ENCODE measurements at places on chromosomes 4 and X.

- no peak for DNase-seq
Observed at GRCh38 chr4:188942606-188943005, 803.4 kb downstream of the TRIML1 start.

DNA sequence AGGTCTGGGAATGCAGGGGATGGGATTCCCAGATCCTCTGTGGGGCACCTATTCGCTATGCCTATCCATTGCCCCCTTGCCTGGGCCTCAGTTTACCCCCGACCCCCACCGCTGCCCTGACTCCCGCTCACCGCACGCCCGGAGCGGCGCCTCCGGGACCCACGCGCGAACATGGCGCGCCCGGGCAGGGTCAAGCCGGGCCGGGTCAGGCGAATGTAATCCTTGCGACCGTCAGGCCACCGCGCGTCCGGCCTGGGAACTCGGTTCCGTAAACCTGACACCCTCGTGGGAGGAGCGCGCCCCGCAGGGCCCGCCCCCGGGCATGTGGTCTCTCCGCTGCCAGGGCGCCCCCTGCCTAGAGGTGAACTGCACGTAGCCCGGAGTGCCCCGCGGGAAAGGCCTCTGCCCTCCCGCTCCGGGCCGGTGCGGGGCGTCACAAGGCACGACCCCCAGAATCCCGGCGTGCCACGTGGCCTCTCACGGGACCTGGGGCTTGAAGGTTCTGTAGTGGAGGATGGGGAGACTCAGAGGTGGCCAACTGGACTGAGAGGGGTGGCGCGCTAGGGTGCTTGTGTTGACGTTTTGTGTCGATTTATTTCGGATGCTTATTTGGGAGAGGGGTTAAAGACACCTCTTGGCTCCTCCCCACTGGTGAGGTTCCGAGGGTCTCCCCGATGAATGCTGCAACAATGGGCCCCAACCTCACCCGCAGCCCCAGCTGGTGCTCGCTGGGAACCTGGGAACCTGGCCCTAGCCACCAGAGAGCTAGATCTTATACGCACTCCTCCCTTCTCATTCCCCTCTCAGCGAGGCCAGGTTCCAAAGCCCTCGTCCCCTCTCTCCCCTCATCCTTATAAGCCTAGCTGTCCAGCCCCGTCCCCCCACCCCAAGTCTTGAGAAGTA lies at the start of gene PRICKLE3:
PRICKLE3 (minus strand) TSS at position 249 of the 903 bp plus-strand sequence; CDS start at position 173, 76 bp downstream.
- peak; percentile 32 for DNase-seq

GRCh38 chr4:183722731-183723560 lies 63.9 kb downstream of the TRAPPC11 start:
- peak; percentile 78 for DNase-seq

DNA sequence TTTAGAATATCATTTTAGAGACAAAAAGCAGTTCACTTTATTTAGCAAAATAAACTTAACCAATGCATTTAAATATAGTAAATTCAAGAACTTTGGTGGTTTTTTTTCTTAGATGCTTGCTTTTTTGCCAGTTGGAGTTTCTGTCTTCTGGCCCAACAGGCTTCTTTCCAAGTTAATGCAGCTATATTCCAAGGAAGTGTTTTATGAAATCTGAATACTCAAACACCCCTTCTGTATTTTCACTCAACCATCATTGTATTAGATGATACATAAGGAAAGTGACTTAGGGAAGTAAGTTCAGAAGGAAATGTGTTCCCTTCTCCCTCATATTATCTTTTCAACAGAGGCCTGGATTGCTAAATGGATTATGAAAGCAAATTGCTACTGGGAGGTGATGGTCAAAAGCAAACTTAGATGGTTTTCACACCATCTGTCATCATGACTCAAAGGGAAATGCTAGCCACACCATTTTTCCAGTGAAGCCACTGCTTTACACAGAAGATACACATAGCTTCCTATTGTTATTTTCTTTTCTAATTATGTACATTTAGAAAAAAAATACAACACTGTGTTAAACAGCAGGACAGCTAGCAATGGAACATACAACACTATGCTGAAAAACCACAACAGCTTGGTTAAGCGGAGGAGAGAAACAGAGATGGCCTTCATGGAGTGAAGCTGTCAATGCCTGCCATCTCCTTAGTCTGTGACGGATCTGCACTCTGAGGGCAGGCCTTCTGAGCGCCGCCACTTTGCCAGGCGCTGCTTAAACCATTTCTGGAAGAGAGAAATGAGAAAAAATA lies 32.9 kb downstream of the HOPX start:
- no peak for DNase-seq

- DNase-seq = no peak
Observed at GRCh38 chr4:32662803-32663202, 1942.6 kb downstream of the PCDH7 start.

GRCh38 chrX:134075894-134076718 lies 90.7 kb upstream of the GPC3 start:
- no peak for DNase-seq

- no peak for DNase-seq
Observed at GRCh38 chr4:8736090-8736825, 135.4 kb downstream of the HMX1 start.

- no peak for DNase-seq
Observed at GRCh38 chr4:146255463-146255862, 41.1 kb downstream of the REELD1 start.

GRCh38 chrX:70013466-70014381 lies 36.0 kb downstream of the AWAT2 start:
- DNase-seq = no peak

GRCh38 chrX:130829526-130830515 lies 73.2 kb downstream of the ENOX2 start:
- no peak for DNase-seq

GRCh38 chr4:109554971-109555370 lies 5.1 kb upstream of the MCUB start:
- no peak for DNase-seq

DNA sequence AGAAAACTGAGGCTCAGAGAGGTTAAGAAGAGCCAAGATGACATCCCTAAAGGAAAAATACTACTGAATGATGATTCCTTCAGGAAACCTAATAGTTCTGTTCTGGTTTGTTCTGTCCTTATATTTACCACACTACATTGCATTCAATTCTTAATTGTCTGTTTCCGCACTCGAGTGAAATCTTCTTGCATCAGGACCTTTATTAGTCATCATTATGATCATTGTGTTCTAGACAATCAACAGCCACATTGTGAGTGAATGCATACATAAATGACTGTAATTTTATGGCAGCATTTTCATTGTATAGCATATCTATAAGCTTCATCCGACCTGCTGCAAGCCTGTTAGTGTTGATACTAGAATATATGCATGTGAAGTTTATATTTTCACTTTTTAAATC lies 156.7 kb upstream of the FAM241A start:
- no peak for DNase-seq

- DNase-seq = no peak
Observed at GRCh38 chrX:151970661-151971060, 3.8 kb downstream of the GABRE start.

DNA sequence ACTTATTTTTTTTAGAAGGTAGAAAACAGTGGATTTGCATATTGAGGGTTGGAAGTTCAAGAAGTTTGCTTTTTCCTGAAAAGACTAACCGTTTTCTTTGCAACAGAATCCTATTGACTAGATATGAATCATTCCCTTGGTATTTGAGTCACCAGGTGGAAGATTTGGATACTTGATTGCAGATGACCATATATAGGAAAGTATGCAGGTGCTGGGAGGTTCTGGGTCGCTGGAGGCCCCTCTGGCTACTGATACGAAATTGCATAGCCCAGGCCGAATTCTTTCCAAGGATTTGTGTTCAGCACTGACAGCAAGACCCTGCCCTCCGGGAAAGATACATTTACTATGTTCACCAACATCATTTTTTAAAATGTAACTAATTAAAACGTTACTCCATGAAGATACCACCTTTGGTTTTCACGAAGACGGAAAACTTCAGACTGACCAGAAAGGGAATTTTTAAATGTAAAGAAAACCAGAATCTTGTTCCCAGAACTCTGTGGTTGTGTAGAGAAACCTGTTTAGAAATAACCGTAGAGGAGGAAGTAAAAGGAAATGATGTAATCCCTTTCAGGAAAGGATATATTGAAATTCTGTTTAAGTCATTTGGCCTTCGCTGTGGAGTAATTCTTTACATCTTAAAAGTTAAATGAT lies 946 bp downstream of the ANXA3 start:
- no peak for DNase-seq

DNA sequence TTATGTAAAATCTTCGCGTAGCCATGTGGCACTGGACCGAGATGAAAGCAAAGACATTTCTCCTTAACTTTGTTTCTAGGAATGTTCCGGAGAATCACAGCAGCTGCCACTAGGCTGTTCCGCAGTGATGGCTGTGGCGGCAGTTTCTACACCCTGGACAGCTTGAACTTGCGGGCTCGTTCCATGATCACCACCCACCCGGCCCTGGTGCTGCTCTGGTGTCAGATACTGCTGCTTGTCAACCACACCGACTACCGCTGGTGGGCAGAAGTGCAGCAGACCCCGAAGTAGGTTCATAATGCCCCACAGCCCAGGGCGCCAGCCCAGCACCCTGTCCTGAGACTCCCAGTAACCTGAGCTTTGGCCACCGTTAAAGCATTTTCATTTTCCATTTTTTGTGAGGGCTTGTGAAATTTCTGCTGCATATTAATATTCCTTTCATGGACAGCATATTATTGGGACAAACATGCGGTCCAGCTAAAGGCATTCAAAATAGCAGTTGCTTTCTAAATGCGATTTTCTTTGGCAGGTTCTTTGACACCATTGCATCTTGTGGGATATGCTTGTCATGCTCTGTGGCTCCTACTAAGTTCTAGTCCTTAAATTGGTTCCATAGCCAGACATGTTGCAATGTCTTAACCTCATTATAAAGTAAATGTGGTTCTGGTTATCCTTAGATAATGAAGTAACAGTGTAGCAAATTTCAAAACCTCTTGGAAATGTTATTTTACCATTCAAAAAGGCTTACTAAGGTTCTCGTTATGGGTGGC lies 49.1 kb upstream of the MSANTD1 start:
- no peak for DNase-seq

- DNase-seq = no peak
Observed at GRCh38 chr4:142549726-142550463, 296.2 kb downstream of the INPP4B start.

DNA sequence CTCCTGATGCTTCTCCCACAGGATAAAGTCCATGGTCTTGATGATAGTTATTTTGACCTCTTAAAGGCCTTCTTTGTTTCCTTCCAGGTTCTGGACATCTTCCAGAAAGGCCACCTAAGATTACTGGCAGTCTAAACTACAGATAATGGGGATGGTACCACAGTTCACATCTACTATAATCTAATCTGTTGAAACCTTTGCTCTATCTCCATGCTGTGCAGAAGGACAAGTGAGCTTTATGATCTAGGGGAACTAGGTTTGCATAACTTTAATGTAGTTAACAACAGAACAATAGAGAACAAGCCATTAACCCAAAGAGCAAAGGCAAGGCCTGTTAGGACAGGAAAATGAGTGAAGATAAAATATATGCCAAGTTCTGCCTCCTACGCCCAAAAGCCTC lies 103.9 kb upstream of the KLHL13 start:
- DNase-seq = no peak

- DNase-seq = no peak
Observed at GRCh38 chr4:168739886-168740285, 243.0 kb downstream of the PALLD start.

DNA sequence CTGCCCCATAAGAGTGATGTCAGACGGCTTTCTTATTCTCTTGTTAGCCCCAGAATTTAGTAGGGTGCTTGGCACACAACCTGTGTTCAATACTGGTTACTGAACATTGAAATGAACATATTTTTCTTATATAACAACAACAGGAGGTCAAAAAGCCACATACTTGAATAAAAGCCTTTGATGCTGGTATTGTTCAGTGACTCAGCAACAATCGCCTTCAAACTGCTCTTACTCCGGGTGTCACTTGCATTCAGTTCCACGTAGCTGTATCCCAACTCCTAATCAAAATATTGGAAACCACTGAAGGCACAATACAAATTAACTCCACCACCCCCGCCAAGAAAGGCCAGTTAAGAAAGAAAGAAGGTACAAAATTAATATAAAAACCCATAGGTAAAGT lies 61.5 kb downstream of the RFC1 start:
- DNase-seq = no peak

DNA sequence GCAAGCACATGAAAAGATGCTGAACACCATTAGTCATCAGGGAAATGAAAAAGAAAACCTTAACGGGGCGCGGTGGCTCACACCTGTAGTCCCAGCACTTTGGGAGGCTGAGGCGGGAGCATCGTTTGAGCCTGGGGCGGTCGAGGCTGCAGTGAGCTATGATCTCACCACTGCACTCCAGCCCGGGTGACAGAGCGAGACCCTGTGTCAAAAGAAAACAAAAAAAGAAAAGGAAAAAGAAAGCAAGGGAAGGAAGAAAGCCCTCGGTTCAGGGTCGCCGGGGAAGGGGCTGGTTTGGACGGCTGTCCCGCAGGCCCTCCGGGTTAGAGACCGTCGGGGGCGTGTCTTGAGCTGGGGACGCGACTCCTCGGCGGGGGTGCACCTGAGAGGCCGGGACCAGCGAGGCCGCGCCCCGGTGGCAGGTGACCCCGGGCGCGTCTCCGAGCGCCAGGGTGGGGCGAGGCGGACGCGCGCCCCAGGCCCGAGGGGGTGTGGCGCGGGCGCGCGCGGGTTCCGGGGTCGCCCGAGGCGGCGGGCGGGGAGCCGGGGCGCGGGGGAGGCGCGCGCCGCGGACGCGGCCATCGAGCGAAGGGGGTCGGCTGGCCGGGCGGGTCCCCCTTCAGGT lies 478 bp upstream of the PLXNA3 start:
- no peak for DNase-seq

DNA sequence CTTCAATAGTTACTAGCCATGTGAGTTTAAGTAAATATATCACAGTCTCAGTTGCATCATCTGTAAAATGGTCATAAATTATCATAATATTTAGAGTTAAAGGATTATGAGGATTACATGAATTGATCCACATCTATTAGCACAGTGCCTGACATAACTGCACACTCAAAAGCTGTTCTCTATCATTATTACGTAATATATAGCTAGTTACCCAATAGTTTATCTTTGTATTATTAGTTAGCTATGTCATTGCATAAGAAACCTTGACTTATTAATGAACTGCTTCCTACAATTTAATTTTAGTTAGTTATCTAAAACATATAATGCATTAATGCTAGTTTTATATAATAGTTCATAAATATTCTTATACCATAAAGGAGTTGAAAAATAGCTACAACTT lies 1076.9 kb upstream of the GRID2 start:
- DNase-seq = no peak

GRCh38 chr4:151911970-151912369 lies 151.2 kb upstream of the GATB start:
- no peak for DNase-seq

GRCh38 chr4:55177461-55177860 lies 52.1 kb upstream of the KDR start:
- no peak for DNase-seq

DNA sequence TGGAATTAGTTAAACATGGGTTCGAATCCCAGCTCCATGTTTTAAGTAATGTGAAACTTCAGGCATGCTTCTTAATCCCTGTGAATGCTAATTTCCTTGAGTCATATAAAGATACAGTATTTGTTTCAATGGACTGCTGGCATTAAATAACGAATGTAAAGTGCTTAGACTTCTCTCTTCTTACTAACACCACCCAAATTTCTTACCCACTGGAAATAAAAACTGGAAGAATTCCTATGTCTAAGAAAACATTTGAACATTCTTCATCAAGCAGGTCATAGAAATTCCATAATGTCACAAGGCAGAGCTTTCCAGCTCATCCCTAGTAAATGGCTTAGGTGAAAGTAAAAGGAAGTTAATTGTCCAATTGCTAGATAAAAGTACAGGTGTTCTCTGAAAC lies 172.5 kb downstream of the ANK2 start:
- no peak for DNase-seq

All from SHP77 (cell line).